NCI-H2081 (cell line): ENCODE measurements at places on chromosomes 4 and X.

GRCh38 chrX:32455704-32456103, 755.6 kb downstream of the DMD start:
- no peak for DNase-seq

GRCh38 chrX:108167211-108167872, 75.8 kb downstream of the ATG4A start:
- DNase-seq: no peak

DNA sequence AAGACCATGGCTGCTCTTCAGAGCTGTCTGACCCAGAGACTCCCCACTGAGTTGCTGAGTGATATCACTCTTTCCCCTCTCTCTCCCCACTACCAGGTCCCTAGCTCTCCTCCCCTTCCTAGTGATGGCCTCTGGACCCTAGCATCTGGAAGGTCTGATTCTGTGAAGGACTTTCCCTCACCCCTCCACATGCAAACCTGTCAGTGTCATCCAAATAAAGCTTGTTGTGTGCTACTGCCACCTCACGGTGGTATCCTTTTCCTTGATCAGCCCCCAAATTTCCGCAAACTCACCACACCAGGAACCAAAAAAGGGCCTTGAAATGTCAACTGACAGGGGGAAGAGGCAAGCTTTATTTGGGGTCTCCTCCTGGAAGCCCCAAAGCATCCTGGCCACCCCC, 500.2 kb downstream of the IDS start:
- DNase-seq: no peak

- no peak for DNase-seq
Observed at GRCh38 chr4:168641811-168642140, 144.9 kb downstream of the PALLD start.

DNA sequence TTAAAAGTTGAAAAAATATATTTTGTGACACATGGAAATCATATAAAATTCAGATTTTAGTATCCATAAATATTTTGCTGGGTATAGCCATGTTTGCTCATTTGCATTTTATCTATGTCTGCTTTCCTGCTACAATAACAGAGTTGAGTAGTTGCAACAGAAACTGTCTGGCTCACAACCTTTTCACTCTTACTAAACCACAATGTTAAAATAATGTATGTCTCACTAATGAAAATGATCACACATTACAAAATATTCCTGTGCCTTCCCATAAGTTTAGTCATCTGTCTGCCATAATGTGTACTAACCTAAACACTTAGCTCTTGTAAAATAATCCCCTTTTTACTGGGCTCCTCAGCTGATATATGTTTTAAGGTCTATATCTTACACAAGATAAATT, 174.0 kb upstream of the PRPS2 start:
- DNase-seq: no peak

- no peak for DNase-seq
Observed at GRCh38 chrX:154409222-154409871, at the start of gene DNASE1L1. DNASE1L1 (minus strand) TSS chrX:154409254; CDS start chrX:154405568, 3,686 bp downstream.

- DNase-seq: peak; percentile 1
Observed at GRCh38 chr4:138611721-138612120, 369.6 kb upstream of the SLC7A11 start.

GRCh38 chrX:2781698-2782097, 29.9 kb downstream of the XG start:
- no peak for DNase-seq

GRCh38 chrX:132876523-132877338, 81.7 kb downstream of the HS6ST2 start:
- DNase-seq: no peak

GRCh38 chrX:150848914-150849365, 49.5 kb downstream of the CD99L2 start:
- DNase-seq: peak; percentile 40

GRCh38 chr4:186494496-186494895, 60.9 kb downstream of the MTNR1A start:
- no peak for DNase-seq

DNA sequence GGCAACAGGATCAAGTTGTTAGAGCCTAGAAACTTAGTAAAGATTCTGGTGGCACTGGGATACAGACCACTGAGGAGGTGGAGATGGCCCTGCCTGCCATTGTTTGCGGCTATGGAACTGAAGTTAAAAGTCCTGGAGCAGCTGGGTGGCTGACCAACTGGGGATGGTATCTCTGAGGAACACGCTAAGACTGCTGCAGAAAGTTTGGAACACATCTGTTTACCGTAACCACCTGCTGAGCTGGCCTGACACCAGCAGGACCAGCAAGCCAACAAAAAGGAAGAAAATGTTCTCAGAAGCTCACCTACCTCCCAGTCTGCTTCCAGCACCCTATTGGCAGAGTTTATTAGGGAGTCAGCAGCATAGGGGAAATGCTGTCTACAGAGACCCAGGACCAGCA, 17.4 kb upstream of the PACRGL start:
- no peak for DNase-seq

- no peak for DNase-seq
Observed at GRCh38 chrX:132086672-132087071, 41.1 kb downstream of the FRMD7 start.

GRCh38 chr4:1474126-1475090, 68.2 kb upstream of the NKX1-1 start:
- DNase-seq: no peak

GRCh38 chrX:98516120-98516519, 1632.4 kb downstream of the RPA4 start:
- DNase-seq: no peak

GRCh38 chr4:40887764-40888131, 138.0 kb downstream of the NSUN7 start:
- no peak for DNase-seq

DNA sequence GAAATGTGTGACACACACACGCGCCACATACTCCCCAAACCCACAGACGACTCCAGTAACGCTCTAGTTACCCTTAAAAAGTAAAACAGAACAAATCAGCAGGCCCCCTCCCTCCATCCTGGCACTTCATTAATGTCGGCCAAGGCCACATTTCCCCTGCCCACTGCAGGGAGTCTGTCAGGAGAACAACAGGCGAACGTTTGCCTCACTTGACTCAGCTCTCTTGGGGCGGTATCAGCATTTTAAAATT, 671 bp upstream of the FHIP1A start:
- DNase-seq: no peak

DNA sequence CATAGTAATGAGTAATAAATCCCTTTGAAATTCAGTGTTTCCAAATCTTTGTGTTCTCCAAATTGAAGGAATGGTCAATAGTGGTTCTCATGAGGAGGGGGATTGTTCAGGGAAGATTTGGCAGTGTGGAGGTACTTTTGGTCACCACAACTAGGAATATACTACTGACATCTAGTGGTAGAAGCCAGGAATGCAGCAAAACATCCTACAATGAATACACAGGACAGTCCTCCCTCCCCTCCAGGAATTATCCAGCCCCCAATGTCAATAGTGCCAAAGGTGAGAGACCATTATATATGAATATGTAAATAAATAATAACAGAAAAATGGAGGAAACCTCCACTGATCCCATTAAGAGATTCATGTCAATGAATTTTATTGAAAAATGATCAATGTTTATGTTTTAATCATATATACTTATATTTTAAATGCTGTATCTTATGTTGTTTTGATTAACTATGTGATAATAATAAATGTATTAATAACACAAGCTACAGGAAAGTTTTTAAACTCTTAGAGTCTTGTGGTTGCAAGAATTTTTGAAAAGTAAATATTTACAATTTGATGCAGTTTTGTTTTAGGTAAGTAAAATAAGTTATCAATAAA, 14.4 kb upstream of the FAM9A start:
- DNase-seq: peak; percentile 52

- no peak for DNase-seq
Observed at GRCh38 chr4:8689741-8690140, 97.2 kb downstream of the CPZ start.

GRCh38 chr4:20603671-20604313, 96.5 kb upstream of the PACRGL start:
- no peak for DNase-seq

DNA sequence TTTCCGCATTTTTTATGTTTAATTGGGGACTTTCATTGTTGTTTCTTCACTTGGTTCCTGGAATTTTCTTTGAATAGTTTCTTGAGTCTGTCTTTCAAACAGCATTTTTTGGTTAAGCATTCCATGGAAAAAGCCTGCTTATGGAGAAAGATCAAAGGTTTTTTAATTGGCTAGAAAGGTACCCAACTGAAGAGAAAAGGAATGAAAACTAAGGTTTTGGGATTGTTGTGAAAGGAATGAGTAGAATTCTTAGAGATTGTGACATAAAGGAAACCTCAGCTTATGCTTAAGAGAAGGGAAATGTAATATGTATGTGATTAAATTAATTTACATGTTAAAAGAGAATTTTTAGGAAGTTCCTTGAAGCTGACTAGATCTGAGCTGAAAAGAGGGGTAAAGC, 82.8 kb downstream of the CCKAR start:
- no peak for DNase-seq

DNA sequence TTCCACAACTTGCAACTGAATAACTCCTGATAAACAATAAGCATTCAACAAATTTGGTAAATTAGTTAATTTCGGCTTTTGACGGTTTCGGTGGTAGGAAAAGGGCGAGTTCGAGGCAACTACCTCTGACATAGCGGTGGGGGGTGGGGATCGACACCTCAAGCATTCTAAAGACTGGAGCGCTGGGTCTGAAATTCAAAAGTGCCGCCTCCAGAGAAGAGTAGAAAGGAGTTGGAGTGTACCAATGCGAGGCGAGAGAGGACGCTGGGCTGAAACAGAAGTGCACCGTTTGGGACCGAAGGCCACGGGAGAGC, 725 bp downstream of the SMC1A start:
- no peak for DNase-seq

GRCh38 chr4:98937986-98938720, 9.2 kb upstream of the EIF4E start:
- no peak for DNase-seq

GRCh38 chr4:150582146-150582872, at the start of gene MAB21L2:
MAB21L2 (plus strand) TSS chr4:150582151; CDS start chr4:150583030, 879 bp downstream.
- no peak for DNase-seq

GRCh38 chrX:5718651-5719050, 510.0 kb downstream of the NLGN4X start:
- DNase-seq: peak; percentile 33

GRCh38 chrX:37690119-37690518, 4.5 kb downstream of the XK start:
- no peak for DNase-seq

DNA sequence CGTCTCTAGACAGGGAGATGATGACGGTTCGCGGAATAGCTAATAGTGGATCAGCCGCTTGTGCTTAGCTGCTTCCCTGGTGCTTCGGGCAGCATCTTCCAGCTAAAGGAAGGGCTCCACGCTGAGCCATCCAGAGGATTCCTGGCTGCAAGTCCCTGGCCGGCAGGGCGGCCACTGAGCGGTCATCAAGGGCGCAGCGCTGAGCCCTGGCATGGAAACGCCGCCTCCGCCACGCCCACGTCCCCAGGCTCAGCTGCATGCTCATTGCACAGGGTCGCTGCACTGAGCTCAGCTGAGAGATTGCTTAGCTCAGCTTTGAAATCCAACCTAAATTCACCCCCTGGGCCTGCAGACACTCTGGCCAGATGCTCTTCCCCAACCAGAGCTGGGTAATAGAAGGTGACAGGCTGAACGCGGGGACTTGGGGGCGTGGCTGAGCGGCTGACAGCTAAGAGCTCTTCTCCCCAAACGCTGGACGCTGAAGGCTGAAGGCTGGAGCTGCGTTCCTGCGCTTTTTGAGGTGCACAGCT, 118.2 kb upstream of the KIT start:
- no peak for DNase-seq

GRCh38 chr4:24226023-24226422, 336.2 kb upstream of the PPARGC1A start:
- DNase-seq: no peak

- DNase-seq: peak; percentile 62
Observed at GRCh38 chr4:168453146-168453545, 27.1 kb downstream of the DDX60L start.

- DNase-seq: no peak
Observed at GRCh38 chr4:158644760-158645159, 26.9 kb downstream of the C4orf46 start.

DNA sequence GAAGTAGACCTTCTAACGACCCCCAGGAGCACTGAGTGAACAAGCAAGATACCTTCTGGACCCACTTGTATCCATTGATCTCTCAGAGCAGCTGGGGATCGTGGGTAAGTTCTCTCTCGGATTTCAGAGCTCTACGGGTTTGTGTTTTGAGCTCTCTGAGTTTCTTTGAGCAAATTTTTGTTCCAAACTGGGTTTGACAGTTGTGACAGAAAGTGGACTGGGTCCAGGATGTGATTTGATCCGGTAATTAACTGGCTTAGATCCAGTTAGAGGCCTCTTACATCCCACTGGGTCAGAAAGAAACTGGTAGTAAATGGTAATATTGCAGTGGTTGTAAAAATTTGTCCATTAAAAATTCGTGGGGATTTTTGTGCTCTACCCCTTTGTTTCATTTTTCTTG, 459.2 kb downstream of the INPP4B start:
- no peak for DNase-seq

GRCh38 chr4:4981427-4981826, 37.8 kb downstream of the CYTL1 start:
- DNase-seq: no peak

DNA sequence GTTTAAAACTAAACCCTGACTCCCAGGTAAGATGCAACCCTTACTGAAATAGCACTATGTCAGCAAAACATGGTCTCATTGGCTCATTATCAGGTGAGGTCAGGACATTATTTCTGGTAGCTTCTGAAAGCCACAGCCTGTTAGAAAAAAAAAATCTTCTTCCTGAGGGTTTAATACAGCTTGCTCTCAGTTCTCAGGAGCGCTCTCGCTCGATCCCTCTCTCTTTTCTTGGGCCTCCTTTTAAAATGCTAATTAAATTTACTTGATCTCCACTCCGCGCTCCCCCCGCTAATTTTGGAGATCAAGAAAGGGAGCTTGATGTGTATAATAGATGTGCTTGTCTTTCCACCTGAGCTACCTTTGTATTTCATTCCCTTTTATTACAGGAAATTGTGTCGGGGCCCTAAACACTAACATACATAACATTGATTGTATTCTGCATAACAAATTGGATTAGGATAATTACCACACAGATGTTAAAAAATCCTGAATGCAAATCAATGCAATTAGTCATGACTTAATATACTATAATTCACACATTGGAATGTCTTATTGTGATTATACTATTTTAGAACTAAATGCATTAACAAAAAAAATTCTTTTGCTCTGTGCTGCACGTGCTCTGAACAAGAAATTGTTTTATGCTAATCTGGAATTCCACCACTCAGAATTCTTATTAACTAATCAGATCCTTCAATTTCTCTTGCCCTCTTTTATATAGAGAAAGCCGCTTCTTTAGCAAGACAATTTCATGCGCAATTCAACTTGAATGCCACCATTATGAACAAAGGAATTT, 101.6 kb upstream of the TEX13D start:
- no peak for DNase-seq

- DNase-seq: no peak
Observed at GRCh38 chr4:17284323-17285175, 227.3 kb downstream of the QDPR start.

- no peak for DNase-seq
Observed at GRCh38 chrX:10582945-10583344, 37.4 kb downstream of the MID1 start.

GRCh38 chr4:113457886-113458285, 303.7 kb downstream of the CAMK2D start:
- DNase-seq: no peak

GRCh38 chr4:188680004-188680666, 540.9 kb downstream of the TRIML1 start:
- no peak for DNase-seq

- DNase-seq: peak; percentile 45
Observed at GRCh38 chr4:155667568-155668511, 1.2 kb downstream of the GUCY1A1 start.
